ENCODE measurements at places on chromosomes 5 and 9.

GRCh38 chr5:74035521-74035937 is 409.5 kb downstream of the ARHGEF28 start:
- DNase-seq = no peak

- DNase-seq = no peak
These were observed at the start of gene COL15A1 for GRCh38 chr9:98943682-98944056. Gene COL15A1, plus strand, starts transcription at chr9:98943907. Its CDS starts 155 bp downstream, at chr9:98944062.

- DNase-seq = no peak
These were observed 132.1 kb downstream of the KDM4C start for GRCh38 chr9:6889868-6890267.

DNA sequence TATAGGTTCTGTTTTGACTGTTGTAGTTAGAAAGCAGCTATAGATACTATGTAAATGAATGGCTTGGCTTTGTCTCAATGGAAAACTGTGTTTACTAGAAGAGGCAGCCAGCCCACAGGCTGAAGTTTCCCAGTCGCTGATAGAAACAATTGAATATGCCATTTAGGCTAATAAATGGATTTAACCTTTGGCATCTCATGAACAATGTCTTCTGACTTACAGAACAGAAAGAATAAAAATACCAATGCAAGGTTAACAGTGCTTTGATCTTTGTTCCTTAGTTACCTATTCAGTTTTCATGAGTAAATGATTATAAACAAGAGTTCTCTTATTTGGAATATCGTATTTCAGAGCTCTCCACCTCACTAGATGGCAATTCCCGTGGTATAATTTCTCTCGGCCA is 120.6 kb downstream of the PAM start:
- DNase-seq = no peak

GRCh38 chr5:122304471-122305215 is 7.4 kb upstream of the SNCAIP start:
- no peak for DNase-seq

- no peak for DNase-seq
These were observed 78.6 kb downstream of the NTRK2 start for GRCh38 chr9:84748112-84748511.

DNA sequence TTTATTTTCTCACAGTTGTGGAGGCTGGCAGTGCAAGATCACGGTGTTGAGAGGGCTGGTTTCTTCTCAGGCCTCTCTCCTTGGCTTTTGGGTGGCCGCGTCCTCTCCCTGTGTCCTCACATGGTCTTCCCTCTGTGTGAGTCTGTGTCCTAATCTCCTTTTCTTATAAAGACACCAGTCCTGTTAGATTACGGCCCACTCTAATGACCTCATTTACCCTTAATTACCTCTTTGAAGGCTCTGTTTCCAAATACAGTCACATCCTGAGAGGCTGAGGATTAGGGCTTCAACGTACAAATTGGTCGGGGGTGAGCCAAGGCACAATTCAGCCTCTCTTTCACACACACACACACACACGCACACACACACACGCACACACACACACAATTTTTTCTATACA is 73.0 kb downstream of the UGCG start:
- DNase-seq = no peak

DNA sequence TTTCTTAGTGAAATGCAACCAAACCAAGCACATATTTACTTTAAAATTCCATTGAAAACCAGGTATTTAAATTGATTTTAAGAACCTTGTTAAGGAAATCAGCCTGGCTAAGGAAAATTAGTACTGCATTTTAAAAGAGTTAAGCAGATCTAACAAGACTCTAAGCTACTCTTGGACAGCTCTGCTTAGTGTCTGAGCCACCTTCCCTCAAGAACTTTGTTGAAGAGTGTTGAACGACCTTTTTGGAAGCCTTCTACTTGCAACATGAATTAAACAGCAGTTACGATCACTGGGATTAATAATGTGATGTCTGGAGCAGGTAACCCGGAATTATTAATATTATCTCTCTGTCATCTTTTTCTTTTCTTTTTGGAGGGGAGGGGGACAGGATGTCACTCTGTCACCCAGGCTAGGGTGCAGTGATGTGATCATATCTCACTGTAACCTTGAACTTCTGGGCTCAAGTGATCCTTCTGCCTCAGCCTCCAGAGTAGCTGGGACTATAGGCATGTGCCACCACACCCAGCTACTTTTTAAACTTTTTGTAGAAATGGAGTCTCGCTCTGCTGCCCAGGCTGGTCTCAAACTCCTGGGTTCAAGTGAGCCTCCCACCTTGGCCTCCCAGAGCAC is 74.7 kb downstream of the ANKRD55 start:
- no peak for DNase-seq

- DNase-seq = no peak
These were observed 3.0 kb downstream of the MLANA start for GRCh38 chr9:5893591-5894236.

DNA sequence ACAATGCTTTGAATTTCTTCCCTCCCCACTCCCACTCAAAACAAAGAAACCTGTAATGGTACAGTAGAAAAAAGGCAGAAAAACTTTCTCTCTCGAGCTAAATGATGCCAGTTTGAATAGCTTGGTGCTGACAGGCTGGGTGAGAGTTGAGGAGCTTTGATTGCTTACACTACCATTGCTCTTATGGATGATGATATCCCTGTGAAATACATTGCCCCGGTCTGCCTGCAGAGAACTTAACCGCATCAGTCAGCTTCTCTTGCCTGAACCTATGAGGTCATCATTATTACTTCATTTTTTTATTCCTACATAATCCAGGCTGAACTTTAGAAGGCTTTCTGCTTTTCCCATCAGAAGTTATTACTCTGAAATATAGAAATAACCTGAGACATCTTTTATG is 69.3 kb downstream of the ISL1 start:
- no peak for DNase-seq

DNA sequence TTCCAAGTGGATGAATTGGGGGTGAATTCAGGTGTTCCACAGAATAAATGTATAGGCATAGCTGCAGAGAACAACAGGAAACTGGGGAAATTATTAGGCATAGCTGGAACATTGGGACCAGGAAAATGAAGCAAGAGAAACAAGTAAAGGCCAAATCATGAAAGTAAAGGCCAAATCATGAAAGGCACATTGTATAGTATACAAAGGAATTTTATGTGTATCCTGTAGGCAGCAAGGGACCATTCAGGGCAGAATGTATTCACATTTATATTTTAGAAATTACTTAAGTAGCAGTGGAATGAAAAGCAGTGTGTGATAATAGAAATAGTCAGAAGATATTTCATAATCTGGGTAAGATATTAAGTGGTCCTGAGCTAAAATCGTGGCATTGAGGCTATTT is 127.3 kb upstream of the GRHPR start:
- DNase-seq = no peak

DNA sequence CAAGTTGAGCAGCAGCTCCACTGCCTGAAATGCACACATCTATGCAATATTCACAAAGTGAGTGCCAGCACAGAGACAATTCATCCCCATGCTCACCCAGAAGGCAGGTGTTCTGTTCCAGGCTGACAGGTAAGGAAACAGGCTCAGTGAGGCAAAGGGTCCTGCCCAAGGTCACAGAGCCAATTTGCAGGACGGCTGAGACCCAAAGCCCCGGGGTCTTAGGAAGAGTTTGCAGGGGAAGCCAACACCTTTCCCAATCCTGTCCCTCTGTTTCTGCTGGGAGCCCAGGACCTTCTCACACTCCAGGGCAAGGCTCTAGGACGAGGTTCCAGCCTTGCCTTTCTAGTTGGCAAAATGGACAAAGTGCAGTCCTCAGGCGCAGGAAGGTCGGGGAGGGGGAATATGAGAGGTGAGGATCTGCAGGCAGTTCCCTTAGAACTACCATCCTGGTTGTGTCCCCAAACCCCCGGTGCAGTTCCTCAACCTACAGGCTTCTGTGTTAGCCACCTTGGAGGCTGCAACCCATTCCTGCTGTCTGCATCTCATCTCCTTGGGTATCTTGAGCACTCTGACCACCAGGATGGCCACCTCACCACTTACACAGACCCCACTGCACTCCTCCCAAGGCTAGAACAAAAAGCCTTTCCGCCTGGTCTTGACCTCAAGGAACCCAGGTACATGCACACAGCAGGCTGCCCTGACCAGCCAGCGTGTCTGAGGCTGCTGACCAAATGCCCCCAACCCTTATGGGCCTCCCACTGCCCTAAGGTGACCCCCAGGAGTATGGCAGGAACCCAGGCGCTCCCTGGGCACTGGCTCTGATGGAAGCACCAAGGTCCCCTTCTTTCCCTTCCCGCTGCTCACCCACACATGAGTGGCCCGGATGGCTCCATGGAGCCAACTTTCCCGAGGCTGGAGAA is 1.9 kb upstream of the BRD3 start:
- no peak for DNase-seq

GRCh38 chr9:32456564-32456963 is 69.4 kb downstream of the RIGI start:
- DNase-seq = no peak

DNA sequence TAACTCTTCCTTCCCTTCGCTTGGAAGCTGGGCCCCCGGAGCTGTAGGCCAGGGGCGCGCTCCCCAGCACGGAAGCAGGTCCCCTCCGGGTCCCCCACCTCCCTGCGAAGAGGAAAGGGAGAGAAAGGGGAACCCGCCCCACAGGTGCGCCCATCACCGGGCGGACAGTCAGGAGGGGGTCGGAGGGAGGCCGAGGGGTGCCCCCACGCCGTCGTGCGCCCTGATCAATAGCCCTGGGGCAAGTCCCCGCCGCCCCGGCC is 793 bp downstream of the AGPAT2 start:
- no peak for DNase-seq

- no peak for DNase-seq
These were observed 44.9 kb upstream of the SYNPO start for GRCh38 chr5:150595466-150596031.

DNA sequence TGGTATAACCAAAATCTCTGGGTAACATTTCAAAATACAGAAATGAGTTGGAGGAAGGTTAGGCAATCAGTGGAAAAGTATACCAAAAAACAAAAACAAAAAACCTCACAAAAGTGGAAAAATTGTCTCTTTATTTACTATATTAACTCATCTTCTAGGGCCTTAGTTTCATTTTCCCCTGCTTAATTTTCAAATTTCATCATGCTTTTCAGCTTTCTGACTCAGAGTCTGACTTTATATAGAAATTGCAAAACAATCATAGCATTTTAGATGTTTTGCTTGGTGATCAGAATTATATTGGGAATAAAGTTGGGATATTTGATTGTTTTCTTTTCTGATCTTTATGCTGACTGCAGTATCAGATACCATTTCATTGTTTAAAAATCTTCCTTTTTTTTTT is 257.0 kb upstream of the PRR16 start:
- no peak for DNase-seq

GRCh38 chr9:107612136-107612535 is 122.6 kb upstream of the KLF4 start:
- no peak for DNase-seq

DNA sequence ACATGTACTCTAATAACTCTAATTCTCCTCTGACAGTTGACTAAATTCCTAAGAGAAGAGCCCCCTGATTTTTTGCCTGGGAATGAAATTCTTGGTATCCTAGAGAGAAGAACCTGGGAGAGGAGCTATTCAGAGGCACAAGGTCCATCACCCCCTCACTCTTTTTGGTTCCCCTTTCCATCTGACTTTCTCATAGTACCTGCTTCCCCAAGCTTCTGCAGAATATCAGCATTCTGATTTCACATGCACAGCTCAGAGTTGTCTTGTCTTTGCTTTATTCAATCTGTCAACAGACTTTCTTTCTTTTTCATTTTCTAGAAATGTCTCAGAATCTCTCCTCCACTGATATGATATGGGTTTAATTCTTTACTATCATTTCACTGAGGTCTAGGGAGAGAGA is 141.5 kb upstream of the FBXL17 start:
- no peak for DNase-seq

DNA sequence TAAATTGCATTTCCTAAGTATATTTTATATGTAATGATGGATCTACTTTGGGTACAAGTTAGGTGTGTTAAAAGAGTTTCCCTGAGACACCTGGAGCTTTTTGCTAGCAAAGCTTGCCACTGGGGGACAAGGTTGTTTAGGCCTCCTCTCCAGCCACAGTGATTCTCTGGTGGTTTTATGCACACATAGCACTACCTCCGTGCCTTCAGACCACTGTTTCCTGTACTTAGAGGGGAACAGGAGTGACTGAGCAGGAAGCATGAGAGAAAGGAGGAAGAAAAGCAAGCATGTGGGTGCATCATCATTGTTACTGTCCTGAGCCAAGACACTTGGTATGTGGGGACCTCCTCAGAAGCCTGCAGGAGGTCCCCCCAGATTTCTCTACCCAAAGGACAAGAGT is 272.1 kb downstream of the RASEF start:
- DNase-seq = no peak

- DNase-seq = no peak
These were observed 27.3 kb upstream of the ZSWIM6 start for GRCh38 chr5:61304590-61305381.

DNA sequence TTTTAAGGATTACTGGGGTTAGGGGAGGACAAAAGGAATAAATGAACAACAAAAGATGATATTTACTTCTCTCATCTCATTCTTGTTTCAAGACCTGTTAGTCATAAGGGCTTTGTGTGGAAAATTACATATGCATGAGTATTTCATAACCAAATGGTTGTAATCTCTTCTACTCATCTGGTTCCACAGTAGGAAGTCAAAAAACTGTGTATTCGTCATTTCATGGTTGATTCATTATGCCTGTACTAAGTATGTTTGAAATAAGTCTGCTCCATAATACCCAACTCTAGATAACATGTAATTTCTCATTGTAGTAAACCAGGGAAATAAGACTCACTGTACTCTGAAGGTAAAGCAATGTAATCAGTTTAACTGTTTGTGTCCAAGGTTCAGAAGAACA is 212.9 kb downstream of the ARRDC3 start:
- DNase-seq = no peak

GRCh38 chr5:39759701-39760100 is 334.9 kb upstream of the DAB2 start:
- no peak for DNase-seq

GRCh38 chr5:15604986-15605385 is 105.0 kb downstream of the FBXL7 start:
- DNase-seq = no peak

GRCh38 chr5:91126888-91127287 is 256.2 kb downstream of the ARRDC3 start:
- DNase-seq = no peak

- DNase-seq = no peak
These were observed 8.4 kb downstream of the UBAC1 start for GRCh38 chr9:135952664-135953206.

DNA sequence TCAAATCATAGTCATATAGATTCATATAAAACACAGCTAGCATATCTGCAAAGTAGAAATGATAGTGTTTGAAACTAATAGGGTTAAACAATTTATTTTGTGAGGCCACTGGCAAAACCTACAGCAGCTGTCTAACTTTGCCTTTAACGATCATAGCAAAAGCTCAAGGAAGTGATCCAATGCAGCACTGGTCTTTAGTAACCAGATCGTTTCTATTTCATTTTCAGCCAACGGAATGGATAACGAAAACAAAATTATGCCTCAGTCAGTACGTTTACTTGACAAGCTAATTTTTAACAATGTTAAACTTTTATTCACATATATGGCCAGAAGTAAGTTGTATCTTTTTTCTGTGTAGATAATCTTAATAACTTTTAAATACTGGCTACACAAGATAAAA is 17.7 kb downstream of the MLLT3 start:
- DNase-seq = no peak

GRCh38 chr9:135260221-135261180 is 173.0 kb downstream of the OLFM1 start:
- DNase-seq = no peak

Data from stimulated activated CD4-positive, alpha-beta T cell treated with anti-CD3 and anti-CD28 coated beads, Interleukin-1b, Interleukin-23, amount 100 ng/mL, for 24 hours (primary cell).